Activated CD4-positive, alpha-beta T cell treated with anti-CD3 and anti-CD28 coated beads, Interleukin-2, amount 10 ng/mL, durations not matched to agents 7 days and 5 days (primary cell): ENCODE measurements at places on chromosomes 5 and 9.

- no peak for DNase-seq
Measured at GRCh38 chr5:151123897-151124751, 33.5 kb downstream of the ANXA6 start.

DNA sequence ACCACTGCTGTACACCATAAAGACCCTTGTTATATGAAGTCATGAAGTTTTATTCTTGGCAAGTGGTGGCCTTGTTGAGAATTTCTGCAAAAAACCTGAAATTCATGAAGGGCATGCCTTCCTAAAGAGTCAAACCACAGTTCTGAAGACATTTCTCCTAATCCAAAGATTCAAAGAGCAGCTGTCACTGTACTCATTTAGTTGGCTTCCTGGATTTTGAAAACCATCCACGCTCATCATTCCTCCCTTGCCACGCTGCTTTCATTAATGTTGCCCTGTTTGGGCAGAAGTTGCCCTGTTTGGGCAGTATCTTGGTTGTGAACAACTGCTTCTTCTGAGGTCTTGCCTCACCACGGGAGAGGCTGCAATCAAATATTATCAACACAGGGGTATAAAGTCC, 560.3 kb upstream of the TLE4 start:
- no peak for DNase-seq

- peak; percentile 39 for DNase-seq
Measured at GRCh38 chr9:100472788-100473275, at the start of gene TMEFF1. TSS of gene TMEFF1 (plus strand) at chr9:100473149. CDS start at chr9:100473545, 396 bp downstream.

- no peak for DNase-seq
Measured at GRCh38 chr9:132597073-132597775, 14.8 kb downstream of the BARHL1 start.
